Activated CD8-positive, alpha-beta memory T cell treated with anti-CD3 and anti-CD28 coated beads for 24 hours (primary cell): ENCODE measurements at places on chromosomes 2 and 18.

DNA sequence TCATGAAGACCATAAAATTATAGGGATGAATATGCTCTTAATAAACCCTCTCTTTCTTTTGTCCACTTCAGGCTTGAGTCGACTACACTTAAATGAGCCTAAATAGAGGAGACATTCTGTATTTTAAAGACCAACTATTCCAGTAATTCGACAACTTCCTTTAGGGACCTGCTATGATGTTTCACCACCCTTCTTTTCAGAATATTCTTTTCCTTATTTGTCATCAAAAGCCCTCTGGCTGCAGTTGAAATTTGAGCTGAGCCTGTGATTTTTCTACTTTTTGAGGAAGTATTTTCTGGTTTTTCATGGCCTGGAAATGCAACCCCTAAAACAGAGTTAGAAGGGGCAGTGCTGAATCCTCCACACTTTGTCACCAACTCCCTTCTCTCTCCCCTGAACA is 287.0 kb downstream of the EPHA4 start:
- no peak for DNase-seq

- no peak for DNase-seq
Measured at GRCh38 chr2:166676716-166677115, 182.7 kb upstream of the SCN7A start.

GRCh38 chr2:46079985-46080560 is 217.1 kb upstream of the EPAS1 start:
- DNase-seq: no peak

DNA sequence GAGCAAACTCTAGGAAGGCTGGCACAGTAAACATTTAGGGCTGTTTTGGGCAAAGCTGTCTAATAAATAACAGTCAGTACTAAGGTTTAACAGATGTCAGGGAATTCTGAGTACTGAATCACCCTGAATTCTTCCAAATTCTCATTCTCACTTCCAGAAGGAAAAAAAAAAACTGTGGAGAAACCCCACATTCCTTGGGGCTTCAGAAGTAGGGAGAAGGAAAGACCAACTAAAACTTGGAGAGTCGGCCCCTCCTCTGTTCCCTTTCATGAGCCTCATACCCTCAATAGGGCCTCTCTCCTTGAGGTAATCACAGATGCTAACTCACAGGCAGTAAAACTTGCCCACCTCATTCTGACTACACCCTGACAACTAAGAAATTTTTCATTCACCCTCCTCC is 62.1 kb downstream of the CCDC148 start:
- DNase-seq: no peak

GRCh38 chr2:153230977-153231376 is 247.6 kb downstream of the RPRM start:
- no peak for DNase-seq

DNA sequence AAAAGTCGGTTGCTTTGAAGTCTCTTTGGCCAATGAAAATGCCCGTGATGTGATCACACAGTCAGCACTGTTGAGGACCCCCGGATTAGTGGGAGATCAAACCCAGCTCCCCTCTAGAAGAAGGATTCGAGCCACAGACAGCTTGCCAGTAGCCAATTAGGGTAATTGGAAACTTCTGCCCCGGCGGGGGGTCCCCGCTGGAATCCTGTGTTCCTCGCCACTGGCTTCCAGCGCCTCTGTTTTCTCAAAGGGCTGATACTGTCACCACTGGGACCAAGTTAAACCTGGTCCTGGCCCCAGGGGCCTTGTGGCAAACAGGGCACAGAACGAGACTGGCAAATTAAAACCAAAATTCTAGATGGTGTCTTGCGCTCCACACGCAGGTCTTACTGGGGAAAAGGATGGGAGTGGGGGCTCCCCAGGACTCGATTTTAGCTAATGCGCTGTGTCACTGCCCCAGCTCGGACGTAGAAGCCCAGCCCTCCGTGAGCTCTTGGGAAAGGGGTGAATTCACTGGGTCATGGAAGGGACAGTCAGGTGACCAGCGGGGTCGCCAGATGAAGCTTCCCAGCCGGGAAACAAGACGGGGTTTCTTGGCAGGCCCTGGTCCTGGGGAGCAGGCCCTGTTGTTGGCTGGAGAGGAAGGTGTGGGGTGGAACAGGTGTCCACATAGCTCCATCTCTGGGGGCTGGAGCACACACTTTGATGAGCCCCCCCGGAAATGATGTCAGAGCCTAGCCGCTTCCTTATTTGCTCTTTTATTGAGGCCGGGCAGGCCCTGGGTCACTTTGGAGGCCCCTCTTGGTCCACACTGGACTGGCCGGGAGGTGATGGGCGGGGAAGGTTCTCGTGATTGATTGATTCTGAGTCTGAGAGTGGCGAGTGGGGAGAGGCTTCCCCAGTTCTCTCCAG is 90.2 kb downstream of the SMAD7 start:
- DNase-seq: no peak

GRCh38 chr2:54348646-54349045 is 92.6 kb upstream of the TSPYL6 start:
- DNase-seq: no peak

- no peak for DNase-seq
Measured at GRCh38 chr18:577643-578375, 2.4 kb upstream of the CETN1 start.

- no peak for DNase-seq
Measured at GRCh38 chr2:39094717-39095363, 26.0 kb downstream of the SOS1 start.
